ENCODE measurements at places on chromosomes 12 and 14.

- no peak for DNase-seq
Observed at GRCh38 chr12:47222520-47223030, 142.8 kb upstream of the AMIGO2 start.

DNA sequence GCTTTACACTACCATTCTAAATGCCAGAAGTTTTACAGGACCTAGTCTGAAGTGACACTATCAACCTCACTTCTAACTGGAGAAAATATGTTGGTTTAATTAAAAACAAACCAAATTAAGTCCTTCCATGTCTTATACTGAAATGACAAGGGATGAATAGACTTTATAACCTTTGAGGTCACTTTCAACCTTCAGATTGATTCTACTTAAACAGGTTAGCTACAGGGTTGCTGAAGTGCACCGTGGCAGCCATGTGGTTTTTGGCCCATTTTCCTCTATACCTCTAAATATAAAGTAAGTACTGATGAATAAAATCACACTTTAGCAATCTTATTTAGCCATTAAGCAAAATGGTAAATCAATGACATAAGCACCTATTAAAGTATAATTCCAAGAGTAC lies 3.9 kb downstream of the SLC38A2 start:
- DNase-seq = no peak

DNA sequence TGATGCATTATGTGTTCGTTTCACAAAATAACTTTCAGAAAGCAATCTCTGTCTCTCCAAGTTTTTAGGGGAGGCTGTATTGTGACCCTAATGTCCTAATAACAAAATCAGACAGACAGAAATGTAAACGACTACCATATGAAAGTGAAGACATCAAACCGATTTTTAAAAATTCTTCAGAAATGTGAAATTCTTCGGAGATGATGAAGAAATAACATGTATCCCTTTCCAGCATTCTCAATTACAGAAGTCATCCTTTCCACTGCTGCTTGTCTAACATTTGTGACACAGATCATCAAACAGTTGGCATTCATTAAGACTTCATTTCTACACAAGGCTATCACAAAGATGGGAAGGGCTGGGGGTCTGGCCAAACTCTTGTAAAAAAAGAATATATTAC lies 41.0 kb downstream of the DMAC2L start:
- no peak for DNase-seq

DNA sequence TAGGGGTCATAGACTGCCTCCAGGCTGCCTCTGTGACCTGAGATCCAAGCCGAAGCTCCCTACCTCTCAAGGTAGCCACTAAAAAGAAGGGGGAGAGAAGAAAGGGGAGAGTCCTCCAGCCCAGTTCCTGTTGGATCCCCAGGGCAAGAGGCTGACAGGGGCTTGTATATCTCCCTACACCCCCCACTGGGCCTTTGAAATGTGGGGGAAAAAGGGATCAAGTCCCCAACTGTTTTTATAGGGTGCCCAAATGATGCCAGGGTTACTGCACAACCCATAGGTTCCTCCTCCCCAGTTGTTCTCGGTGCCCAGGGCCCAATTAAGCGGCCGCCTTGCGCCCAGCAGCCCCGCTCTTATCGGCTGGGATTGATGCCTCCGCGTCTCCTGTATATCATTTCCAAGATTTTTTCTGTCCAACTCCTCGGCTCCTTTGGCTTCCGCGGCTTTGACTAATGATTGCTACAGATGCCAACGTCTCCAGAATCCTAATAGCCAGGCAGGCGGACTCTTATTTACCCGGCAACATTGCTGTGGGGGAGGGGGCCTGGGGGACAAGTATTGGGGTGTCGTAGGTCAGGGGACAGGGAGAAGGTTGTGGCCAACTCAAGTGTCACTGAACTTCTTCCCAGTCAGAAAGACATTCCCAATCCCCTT lies 7.6 kb upstream of the HOXC4 start:
- no peak for DNase-seq

DNA sequence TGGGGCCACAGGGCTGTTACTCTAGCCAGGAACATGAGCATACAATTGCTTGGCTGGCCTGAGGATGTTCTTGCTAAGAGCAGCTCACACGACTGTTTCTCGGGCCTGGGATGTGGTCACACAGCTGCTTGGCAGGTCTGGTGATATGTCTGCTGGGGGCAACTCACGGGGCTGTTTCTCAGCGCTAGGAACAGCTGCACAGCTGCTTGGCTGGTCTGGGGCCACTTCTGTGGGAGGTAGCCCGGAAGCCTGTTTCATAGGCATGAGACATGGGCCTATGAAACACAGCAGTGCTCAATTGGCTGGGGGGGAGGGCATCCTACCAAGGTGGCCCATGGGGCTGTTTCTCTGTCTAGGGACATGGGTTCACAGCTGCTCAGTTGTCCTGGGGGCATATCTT lies 73.4 kb upstream of the DDHD1 start:
- DNase-seq = no peak

GRCh38 chr12:27666510-27666909 lies 29.7 kb upstream of the REP15 start:
- no peak for DNase-seq

GRCh38 chr14:75969126-75969525 lies 12.7 kb downstream of the TGFB3 start:
- DNase-seq = no peak

DNA sequence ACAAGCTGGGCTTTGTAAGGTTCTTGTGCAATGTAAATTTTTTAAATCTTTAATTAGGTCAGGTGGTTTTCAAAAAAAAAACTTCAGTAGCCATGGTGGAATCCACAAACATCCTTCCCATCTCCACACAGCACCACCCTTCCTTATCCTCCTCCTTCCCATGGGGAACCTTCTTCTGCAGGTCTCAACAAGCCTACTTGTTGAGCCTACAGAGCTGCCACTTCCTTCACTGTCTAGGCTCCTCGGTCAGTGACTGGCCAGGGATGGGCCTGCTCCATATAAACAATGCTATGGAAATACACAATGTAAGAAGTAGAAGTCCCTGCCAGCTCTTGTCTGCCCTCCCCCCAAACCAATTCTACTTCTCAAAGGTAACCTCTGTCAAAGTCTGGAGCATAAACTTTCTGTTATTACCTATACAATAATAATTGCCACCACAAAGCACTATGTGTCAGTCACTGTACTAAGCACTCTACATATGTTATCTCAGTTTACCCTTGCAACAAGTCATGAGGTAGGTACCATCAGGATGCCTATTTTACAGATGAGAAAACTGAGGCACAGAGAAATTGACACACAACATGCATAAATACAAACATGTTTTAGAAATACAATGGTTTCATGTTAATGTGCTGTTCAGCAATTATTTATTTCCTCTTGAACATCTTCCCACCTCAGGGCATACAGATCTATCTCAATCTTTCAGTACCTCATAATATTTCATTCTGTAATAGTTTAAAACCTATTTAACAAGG lies 17.4 kb downstream of the LIMA1 start:
- no peak for DNase-seq

GRCh38 chr14:55592436-55592835 lies 12.4 kb downstream of the KTN1 start:
- no peak for DNase-seq

DNA sequence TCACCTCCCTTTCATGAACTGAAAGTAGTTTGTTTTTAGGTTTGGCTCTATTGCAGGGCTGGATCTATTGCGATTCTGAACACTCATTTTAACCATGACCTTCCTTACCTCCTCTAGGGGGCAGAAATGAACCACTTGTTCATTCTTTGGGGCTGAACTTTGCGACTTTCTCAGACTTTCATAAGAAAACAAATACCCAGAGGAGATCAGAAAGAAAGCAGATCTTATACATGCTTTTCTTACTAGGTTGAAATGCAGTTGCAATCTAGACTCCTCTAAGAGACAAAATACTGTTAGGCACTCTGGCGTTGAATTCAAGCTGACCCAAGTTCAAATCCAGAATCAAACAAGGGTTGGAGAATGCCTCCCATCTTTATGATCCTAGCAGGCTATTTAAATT lies 32.6 kb upstream of the PLEKHG3 start:
- no peak for DNase-seq

DNA sequence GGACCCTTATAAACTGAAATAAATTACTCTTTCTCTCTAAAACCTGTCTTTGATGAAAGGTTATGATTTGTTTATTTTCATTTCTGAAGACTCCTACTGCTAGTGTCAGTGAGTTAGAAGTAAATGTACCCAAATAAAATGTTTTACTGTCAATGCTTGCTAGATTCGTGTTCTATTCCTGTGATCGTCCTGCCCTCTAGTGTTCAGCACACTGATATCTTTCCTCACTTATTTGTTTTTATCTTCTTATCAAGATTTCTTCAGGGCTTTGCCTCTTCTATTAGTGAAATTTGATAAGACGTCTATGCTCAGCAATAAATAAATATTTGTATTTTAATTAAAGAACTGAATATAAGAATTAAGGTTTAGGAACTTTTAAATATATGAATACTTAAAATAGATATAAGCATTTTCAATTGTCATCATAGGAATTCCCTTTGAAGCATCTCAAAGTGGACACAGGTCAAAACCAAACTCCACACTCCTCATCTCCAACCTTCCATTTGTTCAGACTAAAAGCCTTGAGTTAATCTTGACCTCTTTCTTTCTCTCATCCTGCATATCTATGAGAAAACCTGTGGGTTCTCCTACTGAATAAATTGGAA lies 75.8 kb downstream of the C12orf50 start:
- DNase-seq = no peak

DNA sequence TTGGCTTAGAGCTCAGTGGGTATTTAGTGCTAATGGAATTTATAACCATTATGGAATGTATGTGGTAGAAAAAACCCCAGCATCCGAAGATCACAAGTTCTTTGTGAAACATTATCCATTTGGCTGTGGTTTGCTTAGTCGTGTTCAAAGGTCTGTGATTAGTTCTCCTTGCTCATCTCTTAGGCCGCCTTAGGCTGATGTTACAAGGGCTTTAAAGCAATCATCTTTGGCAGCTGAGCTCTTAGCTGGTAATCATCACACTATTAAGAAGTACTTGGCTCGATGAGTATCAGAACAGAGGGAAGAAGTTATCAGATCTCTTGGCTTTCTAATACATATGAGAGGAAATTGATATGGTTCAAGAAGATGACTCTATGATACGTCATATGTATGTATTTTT lies 124.1 kb upstream of the E2F7 start:
- DNase-seq = no peak

GRCh38 chr12:74317078-74317601 lies 220.5 kb upstream of the ATXN7L3B start:
- no peak for DNase-seq

DNA sequence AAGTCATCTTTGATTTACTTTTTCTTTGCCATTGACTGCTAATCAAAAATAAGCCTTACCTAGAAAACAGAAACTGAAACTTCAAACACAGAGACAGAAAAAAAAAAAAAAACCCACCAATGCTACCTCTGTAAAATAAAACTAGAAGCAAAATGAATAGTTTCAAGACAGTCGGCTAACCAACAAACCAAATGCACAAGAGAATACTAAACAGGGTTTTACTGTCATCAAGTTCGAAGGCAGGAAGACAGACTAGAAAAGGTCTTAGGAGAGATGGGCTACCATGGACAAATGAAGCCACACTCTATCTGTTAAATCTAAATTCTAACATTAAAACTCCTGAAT lies 59.5 kb downstream of the SEL1L start:
- no peak for DNase-seq

- no peak for DNase-seq
Observed at GRCh38 chr12:66393890-66394289, 91.6 kb downstream of the HELB start.

GRCh38 chr12:57491393-57492280 lies 3.8 kb downstream of the MARS1 start:
- no peak for DNase-seq

- no peak for DNase-seq
Observed at GRCh38 chr14:34387974-34388516, 74.0 kb downstream of the SPTSSA start.

DNA sequence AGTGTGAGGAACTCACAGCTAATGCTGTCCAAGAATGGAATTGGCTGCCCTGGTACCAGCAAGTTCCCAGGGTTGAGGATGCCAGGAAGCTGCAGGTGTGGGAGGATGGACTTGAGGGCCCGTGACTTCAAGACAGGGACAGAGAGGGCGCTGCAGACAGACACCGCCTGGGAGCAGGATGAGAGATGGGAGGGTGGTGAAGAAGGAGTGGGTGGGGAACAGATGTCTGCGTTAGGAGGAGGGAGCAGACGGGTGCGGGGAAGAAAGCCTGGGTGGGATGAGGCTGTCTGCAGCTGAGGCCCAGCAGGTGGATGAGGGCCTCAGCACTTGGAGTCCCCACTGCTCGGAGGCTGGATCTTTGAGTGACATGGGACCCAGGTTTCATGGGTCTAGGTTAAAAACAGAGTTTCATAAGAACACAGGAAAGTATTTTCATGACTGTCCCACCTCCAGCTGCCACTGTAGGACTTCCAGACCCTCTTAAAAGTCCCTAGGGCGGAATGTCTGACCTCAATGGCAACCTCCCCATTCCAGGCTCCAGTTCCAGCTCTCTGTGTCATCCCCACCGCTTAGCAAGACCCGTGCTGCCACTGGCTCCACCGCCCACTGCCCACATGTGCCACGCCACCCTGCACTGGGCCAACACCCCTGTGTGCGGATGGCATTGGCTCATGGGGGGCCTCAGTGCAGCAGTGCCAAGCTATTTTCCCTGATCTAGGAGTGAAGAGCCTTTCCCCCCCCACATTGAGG lies 70.3 kb upstream of the SCN8A start:
- DNase-seq = no peak

- DNase-seq = no peak
Observed at GRCh38 chr14:99284254-99285004, 12.4 kb upstream of the BCL11B start.

GRCh38 chr12:16197600-16197999 lies 79.9 kb downstream of the SLC15A5 start:
- no peak for DNase-seq

- DNase-seq = no peak
Observed at GRCh38 chr12:54053751-54054741, at the start of gene HOXC4. Gene HOXC4, plus strand, starts transcription at chr12:54053835. Its CDS starts 88 bp downstream, at chr12:54053923.

- DNase-seq = no peak
Observed at GRCh38 chr14:89576145-89576927, 159.3 kb upstream of the FOXN3 start.

DNA sequence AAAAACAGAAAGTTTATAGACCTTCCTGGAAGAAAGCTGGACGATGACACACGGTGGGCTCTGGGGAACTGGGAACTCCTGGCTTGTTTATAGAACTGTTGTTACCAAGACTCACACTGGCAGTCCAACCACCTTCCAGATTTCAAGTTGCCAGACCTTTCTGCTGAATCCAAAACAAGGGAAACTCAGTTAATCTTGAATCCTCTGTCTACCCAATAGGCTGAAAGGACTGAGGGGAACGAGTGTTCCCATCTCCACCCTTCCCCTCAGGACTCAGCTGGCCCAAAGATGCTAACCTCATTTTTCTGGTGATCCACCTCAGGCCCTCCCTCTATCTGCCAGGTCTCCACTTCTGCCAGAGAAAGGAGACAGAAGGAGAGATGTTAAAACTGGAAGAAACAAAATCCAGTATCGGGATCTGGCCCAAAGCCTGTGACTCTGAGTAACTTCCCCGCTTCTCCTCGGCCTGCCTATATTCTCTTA lies 231.4 kb downstream of the ANO2 start:
- DNase-seq = no peak

GRCh38 chr14:20614038-20614840 lies 23.1 kb upstream of the RNASE12 start:
- no peak for DNase-seq

GRCh38 chr14:90940318-90940962 lies 120.0 kb downstream of the RPS6KA5 start:
- no peak for DNase-seq
